Activated CD4-positive, alpha-beta memory T cell treated with anti-CD3 and anti-CD28 coated beads, Interleukin-2, amount 10 ng/mL, durations not matched to agents 7 days and 5 days (primary cell): ENCODE measurements at places on chromosomes 12 and 14. TPM values are rescaled to one million over a fixed set of nuclear protein-coding genes. Genes with fewer than 3 reads are reported as not detected.

DNA sequence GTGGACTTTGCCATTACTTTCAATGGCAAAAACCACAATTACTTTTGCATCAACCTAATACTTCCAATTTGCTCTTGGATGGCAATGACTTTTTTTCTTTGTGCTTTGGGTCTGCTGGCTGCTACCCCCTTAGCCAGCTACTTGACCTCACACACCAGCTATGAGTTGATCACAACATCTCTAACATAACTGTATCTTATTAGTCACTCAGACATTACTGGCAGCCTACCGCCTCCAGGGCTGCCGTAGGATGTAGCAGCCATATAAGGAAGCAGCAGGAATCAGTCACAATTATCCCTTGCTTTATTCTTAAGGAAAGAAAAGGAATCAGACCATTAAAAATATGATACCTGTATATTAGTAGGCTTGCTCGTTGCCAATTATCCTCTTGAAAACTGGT, 260.5 kb downstream of the ADAMTS20 start:
- no peak for DNase-seq

GRCh38 chr12:122558745-122559641, 31.9 kb downstream of the KNTC1 start:
- DNase-seq: no peak

DNA sequence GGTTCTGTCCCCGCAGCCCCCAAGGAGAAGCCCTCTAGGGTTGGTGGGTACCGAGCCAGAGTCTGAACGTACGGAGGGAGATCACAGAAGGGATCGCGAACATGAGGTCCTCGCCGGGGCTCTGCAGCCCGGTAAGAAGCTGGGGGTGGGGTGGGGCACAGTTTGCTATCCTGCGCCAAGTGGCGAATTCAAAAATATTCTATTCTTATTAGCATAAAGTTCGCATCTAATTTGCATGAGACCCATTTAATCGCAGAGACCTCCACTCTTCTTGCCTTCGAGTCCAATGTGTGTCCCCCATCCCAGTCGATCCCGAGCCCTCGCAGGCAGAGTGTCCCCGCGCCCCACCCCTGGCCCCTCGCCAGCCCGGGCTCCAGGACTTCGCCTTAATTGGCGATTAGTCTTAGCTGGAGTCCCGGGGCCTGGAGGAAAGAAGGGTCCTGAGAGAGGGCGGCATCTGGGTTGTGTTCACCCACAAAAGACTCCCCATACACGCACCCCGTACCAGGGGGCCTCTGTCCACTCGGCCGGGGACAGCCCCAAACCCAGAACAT, 604 bp upstream of the ARHGEF25 start:
- no peak for DNase-seq

DNA sequence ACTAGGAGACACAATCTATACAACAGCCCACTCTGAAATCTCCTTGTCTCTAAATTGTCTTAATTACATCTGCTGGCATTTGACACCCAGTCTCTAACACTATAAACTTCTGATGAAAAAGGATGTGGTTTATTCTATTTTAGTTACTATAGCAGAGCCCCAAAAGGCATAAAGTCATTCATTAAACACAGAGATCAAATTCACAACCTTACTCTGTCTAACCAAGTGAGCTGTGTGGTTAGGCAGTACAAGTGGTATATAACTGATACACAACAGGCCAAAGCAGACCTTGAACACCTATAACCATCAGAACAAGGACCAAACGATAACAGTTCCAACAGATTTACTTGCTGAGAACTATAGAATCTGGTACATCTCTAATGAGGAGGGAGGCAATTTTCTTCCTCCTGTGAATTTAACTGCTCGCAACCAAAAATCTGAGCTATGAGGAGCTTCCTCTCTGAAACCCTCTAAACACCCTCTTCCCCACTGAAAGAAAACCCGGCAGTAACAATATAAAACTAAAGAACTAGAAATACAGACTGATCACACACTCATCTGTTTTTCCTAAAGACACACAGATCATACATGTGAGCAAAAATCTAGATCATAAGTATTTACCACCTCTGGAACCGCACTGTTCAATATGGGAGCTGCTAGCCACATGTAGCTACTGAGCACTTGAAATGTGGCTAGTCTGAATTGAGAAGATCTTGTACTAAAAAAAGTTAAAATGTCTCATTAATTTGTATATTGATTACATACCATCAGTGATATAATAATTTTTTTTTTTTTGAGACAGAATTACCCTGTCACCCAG, 17.7 kb downstream of the SPPL3 start:
- no peak for DNase-seq

DNA sequence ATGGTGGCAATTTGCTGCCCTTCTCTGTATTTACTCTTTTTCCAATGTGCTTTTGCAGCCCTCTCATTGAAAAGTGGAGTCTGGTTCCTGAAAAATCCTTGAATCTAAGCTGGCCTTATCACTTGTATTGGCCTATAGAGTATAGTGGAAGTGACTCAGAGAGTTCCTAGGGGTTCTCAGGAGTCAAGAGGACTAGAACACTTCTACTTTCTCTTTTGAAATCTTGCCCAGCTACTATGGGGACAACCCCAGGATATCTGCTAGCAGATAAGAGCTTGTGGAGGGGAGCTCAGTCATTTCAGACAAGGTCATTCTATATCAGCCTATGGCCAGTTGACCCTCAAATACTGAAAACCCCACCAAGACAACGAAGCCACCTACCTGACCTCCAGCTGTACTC, 26.7 kb upstream of the WSCD2 start:
- no peak for DNase-seq

DNA sequence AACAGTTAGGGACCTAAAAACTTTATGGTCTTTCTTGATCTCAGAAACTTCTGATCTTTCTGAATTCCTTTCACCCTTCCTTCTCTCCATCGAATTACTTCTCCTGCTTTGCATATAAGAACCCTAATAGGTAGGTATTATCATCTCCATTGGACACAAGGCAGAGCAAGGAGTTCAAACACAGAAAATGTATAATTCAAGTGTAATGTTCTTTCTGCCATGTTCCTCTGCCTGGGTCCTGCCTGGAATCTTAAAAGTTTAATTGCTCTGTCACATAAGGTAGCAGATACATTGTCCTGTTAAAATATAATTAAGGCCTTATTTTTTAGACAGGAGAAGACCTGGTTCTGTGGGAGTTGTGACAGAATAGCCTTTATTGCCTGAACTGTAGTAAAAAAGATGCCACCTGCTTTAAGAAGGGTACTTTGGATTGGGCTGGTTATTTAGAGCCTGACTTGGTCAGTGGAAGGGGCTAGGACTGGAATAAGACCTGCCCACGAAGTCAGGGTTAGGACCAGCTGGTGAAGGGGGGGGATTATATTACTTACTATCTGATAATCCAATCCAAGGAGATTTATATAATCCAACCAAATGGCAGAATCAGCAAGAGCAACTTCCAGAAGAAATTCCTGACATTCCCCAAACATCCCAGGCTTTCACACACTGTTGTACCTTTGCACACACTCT, 10.4 kb downstream of the G2E3 start:
- DNase-seq: no peak

GRCh38 chr12:19498099-19498498, 58.8 kb downstream of the AEBP2 start:
- DNase-seq: no peak

DNA sequence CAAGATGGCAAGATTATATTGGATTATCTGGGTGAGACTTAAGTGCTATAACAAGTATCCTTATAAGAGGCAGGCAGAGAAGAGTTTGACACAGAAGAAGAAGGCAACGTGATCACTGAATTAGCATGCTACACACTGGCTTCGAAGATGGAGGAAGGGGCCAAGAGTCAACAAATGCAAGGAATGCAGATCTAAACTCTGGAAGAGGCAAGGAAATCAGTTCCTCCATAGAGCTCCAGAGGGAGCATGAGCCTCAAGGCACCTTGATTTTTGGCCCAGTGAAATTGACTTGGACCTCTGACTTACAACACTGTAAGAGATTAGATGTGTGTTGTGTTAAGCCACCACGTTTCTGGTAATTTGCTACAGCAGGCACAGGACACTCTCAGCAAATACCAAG, 536.4 kb upstream of the SEL1L start:
- DNase-seq: no peak

PLA2G1B gene
- total RNA-seq: not detected

OAS2 gene
- 327 TPM for total RNA-seq

KIF5A gene
- 1.0 TPM for total RNA-seq
